Common myeloid progenitor, CD34-positive (primary cell): ENCODE measurements at places on chromosomes 5 and 9.

DNA sequence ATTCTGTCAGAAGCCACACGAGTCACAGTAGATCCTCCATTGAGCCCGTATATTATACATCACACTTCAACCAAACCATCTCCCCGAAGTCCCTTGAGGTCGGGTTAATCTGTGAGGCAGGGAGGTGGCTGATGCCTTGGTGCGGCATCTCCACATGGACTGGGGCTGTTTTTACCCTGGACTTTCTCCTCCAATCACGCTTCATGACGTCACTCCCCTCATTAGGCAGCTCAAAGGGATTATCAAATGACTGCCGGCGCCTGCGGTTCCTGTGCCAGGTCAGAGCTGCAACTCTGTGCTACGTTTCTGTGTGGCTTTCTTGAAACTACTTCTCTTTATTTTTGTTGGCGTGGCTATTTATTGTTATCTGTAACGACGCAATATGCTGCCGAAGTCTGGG is 53.7 kb downstream of the TMOD1 start:
- DNase-seq = no peak

DNA sequence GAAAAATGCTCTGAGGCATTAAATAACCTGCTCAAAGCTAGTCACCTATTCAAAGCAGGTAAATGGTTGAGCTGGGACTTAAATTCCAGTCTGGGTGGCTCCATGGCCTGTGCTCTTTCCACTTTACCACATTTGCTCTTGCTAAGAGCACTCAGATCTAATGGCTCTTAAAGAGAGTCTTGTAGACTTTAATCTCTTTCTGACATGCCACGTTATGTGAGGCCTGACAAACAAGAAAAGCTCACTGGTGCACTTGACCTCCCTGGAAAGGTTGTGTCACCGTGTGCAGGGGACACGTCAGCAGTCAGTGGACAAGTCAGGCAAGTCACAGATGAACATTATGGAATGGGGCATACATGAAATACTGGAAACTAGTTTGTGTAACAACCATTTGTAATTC is 129.9 kb upstream of the RPS23 start:
- DNase-seq = no peak

GRCh38 chr5:36301858-36302603 is at the start of gene RANBP3L:
RANBP3L (minus strand) TSS chr5:36301902; CDS start chr5:36301416, 486 bp downstream.
- DNase-seq = peak; percentile 16

DNA sequence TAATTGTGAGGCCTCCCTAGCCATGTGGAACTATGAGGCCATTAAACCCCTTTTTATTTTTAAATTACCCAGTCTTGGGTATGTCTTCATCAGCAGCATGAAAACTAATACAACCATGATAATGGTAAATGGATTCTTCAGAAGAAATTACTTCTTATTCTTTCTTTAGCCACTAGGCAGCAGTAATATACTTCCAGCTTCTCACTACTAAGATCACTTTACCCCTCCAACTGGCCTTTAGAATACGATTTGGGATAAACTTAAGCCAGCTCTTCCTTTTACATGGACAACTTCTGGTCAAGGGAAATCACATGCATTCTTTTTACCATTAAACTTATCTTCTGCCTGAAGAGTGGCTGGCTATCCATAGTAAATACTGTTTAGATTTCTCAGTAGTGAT is 355.4 kb downstream of the MAN2A1 start:
- DNase-seq = no peak

DNA sequence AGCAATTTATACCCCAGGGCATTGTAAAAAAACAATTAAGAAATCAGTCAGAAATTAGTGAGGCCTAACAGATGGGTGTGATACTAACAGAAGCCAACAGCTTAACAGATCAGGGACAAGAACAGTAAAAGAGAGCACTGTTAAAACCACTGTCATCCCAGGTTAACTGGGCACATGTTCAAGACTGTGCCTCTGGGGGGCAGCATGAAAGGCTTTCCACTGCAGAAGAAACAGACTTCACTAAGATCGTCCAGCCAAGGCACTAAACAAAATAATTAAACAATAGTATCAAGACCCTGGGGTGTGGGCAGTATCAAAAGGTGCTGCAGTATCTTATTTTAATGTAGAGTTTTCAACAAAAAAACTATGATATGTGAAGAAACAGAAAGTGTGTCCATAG is 43.5 kb downstream of the FBN2 start:
- no peak for DNase-seq

- peak; percentile 39 for DNase-seq
Measured at GRCh38 chr9:98998441-98999151, 54.9 kb downstream of the COL15A1 start.

- no peak for DNase-seq
Measured at GRCh38 chr5:91194824-91195381, 188.2 kb downstream of the ARRDC3 start.

GRCh38 chr5:39518516-39518915 is 93.7 kb upstream of the DAB2 start:
- no peak for DNase-seq

DNA sequence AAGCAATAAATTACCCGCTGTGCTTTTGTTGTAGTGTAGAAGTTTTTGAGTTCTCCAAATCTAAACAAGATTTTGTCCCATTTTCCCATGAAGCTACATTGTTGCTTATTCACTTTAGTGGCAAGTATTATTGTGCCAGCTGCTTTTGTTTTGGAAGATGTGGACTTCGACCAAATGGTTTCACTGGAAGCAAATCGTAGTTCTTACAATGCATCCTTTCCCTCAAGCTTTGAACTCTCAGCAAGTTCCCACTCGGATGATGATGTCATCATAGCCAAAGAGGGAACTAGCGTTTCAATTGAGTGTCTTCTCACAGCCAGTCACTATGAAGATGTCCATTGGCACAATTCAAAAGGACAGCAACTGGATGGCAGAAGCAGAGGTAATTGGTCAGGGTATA is 10.9 kb downstream of the MFAP3 start:
- DNase-seq = no peak

DNA sequence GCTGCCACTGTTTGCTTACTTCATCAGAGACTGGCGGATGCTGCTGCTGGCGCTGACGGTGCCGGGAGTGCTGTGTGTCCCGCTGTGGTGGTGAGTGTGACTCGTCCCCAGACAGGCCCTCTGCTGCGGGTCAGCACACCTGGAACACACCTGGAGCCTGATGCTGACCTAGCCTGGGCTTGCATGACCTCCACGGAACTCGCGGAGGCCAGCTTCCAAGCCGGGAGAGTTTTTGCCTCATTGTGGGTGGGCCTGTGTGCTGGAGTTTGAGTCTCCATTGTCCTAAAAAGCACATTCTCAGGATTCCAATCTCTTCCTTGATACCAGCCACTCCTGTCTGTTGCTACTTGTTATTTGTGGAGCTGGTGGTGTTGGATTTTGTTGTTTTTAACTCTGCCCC is 28.1 kb downstream of the SLC22A4 start:
- DNase-seq = no peak

- DNase-seq = peak; percentile 44
Measured at GRCh38 chr5:120510098-120510637, 46.1 kb downstream of the PRR16 start.

GRCh38 chr5:34803974-34804732 is 34.8 kb upstream of the TTC23L start:
- DNase-seq = no peak

GRCh38 chr9:136055715-136056545 is 39.2 kb downstream of the NACC2 start:
- peak; percentile 42 for DNase-seq

GRCh38 chr9:128145536-128145935 is 3.7 kb upstream of the LCN2 start:
- no peak for DNase-seq

DNA sequence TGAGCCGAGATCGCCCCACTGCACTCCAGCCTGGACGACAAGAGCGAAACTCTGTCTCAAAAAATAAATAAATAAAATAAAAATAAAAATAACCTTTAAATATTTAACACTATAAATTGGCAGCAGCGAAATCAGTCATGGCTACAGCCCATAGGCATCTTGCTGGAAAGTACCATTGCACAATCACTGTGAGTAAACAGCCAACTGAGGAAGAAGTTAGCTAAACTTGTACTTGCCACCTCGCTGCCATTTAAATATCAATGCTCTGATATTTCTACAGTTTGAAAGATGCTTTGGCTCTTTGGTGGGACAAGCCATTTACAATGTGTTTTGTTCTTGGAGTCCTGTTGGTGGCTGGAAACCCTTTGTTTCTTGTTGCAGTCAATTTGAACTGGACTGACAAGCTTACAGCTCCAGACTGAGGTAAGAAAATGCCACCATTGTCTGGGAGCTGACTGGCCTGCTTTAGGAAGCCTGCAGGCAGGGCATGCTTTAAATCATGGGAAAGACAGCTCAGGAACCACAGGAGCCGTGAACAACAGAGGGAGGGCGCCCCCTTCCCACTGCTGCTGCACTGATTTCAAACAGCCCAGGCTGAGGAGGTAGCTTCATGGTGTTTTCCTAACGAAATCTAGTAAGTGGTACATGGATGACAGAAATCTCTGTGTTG is 322.8 kb upstream of the RFX3 start:
- no peak for DNase-seq

- peak; percentile 24 for DNase-seq
Measured at GRCh38 chr5:135027697-135028615, 6.1 kb downstream of the PITX1 start.

DNA sequence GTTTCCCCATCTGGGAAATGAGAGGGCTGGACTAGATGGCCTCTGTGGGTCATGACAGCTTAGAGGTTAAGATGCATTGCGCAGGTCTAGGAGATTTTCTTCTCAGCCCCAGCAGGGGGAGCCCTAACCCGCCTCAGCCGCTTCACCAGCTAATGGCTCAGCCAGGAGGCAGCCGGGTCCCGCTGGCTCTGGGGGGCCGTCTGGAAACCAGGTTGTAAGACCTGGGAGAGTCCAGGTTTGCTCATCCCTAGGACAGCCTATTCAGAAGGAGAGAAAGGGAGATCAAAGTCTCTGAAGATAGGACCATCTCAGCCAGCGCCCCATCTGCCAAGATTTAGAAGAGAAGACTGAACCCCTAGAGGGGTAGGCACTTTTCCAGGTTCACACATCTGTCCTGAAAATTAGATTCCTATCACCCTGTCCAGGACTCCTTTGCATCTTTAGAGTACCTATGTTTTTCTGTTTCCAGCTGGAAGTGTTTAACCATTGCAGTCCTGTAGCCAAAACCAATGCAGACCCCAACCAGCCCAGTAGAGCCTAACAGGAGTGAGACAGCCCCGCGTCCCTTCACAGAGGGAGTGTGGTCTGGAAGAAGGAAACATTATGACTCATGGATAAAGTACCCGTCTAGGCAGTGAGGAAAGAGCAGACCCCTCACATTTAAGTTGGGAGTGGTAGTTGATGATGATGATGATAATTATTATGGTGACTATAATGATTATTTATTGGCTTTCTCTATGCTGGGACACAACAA is 27.5 kb downstream of the SPARC start:
- DNase-seq = peak; percentile 70

DNA sequence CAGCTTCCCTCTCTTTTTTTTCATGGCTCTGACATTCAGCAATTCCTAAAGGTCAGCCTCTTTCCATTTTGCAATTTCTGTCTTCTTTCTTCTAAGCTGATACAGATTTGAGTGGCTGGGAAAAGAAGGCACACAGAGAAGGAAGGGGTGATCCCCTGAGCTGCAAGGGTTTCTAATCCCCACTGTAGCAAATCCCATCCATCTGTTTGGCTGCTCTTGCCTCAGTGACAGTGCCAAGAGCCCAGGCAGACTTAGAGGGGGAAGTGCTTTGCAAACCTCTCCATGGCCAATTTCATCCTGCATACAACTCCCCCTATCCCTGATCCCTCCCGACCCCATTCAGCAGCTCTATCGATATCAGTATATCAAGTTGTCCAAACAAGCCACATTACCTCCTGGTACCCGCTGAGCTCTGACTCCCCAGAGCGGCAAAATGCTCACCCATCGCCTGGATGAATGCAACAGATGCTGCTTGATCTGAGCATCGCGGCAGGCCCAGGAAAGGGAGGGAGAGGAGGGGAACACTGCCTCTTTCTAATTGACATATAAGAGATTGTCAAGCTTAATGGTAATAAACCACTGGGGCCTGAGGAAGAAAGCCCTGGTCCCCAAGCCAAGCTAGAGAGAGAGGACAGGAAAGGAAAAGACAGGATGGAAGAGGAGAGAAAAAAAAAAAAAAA is 268.9 kb downstream of the ASTN2 start:
- no peak for DNase-seq

DNA sequence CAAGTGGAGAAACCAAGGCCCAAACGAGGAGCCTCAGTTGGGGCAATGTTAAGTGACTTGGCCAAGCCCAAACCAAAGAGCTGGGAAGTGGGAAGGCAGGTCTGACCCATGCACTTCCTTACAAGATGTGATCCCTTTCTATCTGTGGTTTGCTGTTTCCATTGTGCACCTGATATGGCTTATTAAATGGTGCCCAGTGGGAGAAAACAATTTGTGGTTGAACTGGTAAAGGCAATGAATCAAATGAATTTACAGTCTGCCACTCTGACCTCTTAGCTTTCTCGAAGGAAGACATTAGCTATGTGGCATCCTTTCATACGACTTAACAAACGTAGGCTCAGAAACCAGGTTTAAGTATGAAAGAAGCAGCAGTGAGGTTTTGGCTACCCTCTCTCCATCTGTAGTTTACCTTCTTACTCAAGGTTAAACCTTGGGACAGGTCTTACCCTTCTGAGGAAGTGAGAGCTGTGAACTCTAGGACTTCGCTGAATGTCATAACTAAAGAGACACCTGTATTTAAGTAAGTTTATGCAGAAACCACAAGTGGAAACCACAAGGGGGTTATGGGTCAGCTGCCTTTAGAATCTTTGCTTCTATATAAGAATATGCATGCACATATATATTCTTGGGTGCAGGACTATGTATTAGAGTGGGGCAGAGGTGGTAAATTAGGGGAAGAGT is 100.5 kb upstream of the SPATA31D4 start:
- no peak for DNase-seq

GRCh38 chr9:112789473-112789872 is 38.9 kb downstream of the SNX30 start:
- DNase-seq = no peak

- peak; percentile 13 for DNase-seq
Measured at GRCh38 chr9:134891053-134891452, 10.4 kb downstream of the FCN2 start.

DNA sequence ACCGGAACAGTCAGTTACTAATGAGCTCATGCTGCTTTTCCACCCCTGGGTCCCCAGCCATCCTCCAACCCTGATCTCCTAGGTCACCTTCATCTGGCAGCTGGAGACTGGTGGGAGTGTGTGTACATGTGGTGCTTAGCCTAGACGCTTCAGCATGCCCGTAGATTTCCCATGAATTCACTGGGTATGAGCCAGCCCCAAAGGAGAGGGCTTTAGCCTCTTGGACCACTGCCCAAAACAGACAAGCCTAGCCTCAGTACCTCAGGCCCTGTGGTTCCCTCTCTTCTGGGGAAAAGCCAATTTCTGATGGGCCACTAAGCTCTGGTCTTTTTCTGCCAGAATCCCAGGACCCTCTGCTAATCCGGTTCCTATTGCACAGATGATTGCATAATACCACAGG is 48.0 kb upstream of the ASTN2 start:
- DNase-seq = no peak

GRCh38 chr9:117097761-117098160 is 317.1 kb downstream of the ASTN2 start:
- no peak for DNase-seq

- DNase-seq = no peak
Measured at GRCh38 chr5:95449460-95449859, 58.3 kb downstream of the FAM81B start.

GRCh38 chr5:117892360-117892759 is 1096.0 kb downstream of the DTWD2 start:
- DNase-seq = no peak

- no peak for DNase-seq
Measured at GRCh38 chr9:7467186-7467585, 332.4 kb downstream of the DMAC1 start.

GRCh38 chr5:1235379-1235778 is 10.2 kb downstream of the SLC6A18 start:
- DNase-seq = no peak
